Fibroblast of lung (primary cell): ENCODE measurements at places on chromosomes 1 and 21. TPM values are rescaled to one million over a fixed set of nuclear protein-coding genes. Genes with fewer than 3 reads are reported as not detected.

Gene AMIGO1
- total RNA-seq = 1.8 and 2.5 TPM in 2 replicates

Gene L1TD1
- 0.17 and 0.26 TPM in 2 replicates for total RNA-seq

Gene FAM167B
- total RNA-seq = 2.1 and 3.1 TPM in 2 replicates

Gene MYCL
- under 0.01 and 0.26 TPM in 2 replicates for total RNA-seq

- peaks cover 21% of the 10 kb centered on the region for H3K4me1 ChIP-seq
- H3K4me3 ChIP-seq = no peak overlapping the region
- no peaks in the 10 kb centered on the region for H3K27me3 ChIP-seq
- H3K36me3 ChIP-seq = no peaks in the 10 kb centered on the region
- H3K27ac ChIP-seq = no peak overlapping the region
Observed at GRCh38 chr1:155888481-155888880, 22.7 kb downstream of the RIT1 start.

DNA sequence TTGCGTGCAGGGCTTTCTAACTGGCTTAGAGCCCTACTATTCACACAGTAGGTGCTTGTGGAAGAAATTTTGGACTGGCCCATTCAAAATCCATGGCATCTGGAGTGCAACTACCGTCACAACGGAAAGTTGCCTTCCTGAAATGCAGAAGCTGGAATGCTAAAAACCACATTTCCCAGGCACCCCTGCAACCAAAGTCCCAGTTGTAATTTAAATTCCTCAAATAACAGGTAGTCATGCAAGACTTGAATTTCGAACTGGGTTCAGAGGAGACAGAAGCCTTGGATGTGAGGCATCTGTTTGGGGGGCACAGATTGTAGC, 186.7 kb downstream of the TOMM20 start:
- peak; percentile 72 for DNase-seq
- H3K36me3 ChIP-seq = no peaks in the 10 kb centered on the region
- H3K4me1 ChIP-seq = no peaks in the 10 kb centered on the region

GRCh38 chr1:62476525-62477219, 39.8 kb downstream of the USP1 start:
- DNase-seq = no peak
- H3K36me3 ChIP-seq = peaks cover 3% of the 10 kb centered on the region
- H3K4me1 ChIP-seq = no peaks in the 10 kb centered on the region

GRCh38 chr21:45864436-45864835, 117.1 kb upstream of the COL6A1 start:
- DNase-seq = peak; percentile 71
- no peaks in the 10 kb centered on the region for H3K27me3 ChIP-seq
- H3K36me3 ChIP-seq = no peaks in the 10 kb centered on the region
- peaks cover under 1% of the 10 kb centered on the region for H3K4me1 ChIP-seq

DNA sequence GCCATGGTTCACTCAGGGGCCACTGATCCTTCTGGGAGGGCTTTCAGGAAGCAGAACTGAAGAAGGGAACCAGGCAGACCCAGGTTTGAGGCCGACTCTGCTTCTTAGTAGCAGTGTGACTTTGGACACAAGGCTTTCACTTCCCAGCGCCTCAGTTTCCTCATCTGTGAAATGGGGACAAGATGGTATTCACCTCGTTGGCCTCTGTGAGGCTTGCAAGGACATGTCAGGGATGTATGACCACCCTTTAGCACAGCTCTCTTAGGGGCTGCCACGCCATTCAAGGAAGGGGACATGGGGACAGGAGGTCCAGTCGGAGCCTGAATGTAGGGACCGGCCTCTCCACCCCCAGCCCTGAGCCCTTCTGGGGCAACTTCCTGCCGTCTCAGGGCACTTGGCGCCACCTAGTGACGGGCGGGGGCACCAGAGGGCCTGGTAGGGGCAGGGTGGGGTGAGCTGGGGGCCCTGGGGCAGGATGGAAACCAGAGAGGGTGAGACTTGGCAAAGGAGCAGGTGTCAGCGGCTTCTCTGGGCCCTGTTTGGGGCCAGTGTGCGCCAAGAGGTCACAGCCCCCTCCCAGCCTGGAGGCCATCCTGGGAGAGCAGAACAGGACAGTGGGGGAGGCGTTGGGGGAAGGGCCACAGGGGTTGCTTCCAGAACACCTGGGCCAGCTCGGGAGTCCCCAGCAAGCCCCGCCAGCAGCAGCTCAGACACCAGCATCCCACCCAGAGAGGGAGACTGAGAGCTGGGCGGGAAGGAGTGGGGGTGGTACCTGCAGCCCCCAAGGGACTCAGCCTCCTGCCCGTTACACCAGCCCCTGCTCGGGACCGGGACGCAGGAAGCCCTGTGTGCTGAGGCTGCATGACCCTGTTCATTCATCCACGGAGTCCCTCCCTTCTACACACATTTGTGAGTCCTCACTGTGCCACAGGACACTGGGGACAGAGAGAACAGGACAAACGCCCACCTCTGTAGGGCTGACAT, 102.5 kb upstream of the TARDBP start:
- H3K4me3 ChIP-seq = no peak overlapping the region
- no peaks in the 10 kb centered on the region for H3K4me1 ChIP-seq
- no peaks in the 10 kb centered on the region for H3K36me3 ChIP-seq
- H3K27me3 ChIP-seq = peaks cover 3% of the 10 kb centered on the region
- no peak for DNase-seq

GRCh38 chr1:27787895-27788294, 14.9 kb downstream of the STX12 start:
- no peaks in the 10 kb centered on the region for H3K27me3 ChIP-seq
- no peak overlapping the region for H3K4me3 ChIP-seq
- peaks cover under 1% of the 10 kb centered on the region for H3K36me3 ChIP-seq
- no peaks in the 10 kb centered on the region for H3K4me1 ChIP-seq
- DNase-seq = peak; percentile 74
- no peak overlapping the region for H3K27ac ChIP-seq

DNA sequence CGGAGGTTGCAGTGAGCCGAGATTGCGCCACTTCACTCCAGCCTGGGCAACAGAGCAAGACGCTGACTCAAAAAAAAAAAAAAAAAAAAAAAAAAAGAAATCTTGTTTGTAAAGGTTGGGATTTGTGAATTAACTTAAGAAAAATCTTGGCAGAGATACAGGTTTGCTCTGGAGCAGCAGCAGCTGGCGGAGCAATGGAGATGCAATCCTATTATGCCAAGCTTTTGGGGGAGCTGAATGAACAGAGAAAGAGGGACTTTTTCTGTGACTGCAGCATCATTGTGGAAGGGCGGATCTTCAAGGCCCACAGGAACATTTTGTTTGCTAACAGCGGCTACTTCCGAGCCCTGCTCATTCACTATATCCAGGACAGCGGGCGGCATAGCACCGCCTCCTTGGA, 5.6 kb downstream of the ZBTB8B start:
- DNase-seq = peak; percentile 25
- no peaks in the 10 kb centered on the region for H3K36me3 ChIP-seq
- peaks cover 24% of the 10 kb centered on the region for H3K27me3 ChIP-seq
- H3K4me1 ChIP-seq = no peaks in the 10 kb centered on the region
- no peak overlapping the region for H3K4me3 ChIP-seq
- no peak overlapping the region for H3K27ac ChIP-seq

DNA sequence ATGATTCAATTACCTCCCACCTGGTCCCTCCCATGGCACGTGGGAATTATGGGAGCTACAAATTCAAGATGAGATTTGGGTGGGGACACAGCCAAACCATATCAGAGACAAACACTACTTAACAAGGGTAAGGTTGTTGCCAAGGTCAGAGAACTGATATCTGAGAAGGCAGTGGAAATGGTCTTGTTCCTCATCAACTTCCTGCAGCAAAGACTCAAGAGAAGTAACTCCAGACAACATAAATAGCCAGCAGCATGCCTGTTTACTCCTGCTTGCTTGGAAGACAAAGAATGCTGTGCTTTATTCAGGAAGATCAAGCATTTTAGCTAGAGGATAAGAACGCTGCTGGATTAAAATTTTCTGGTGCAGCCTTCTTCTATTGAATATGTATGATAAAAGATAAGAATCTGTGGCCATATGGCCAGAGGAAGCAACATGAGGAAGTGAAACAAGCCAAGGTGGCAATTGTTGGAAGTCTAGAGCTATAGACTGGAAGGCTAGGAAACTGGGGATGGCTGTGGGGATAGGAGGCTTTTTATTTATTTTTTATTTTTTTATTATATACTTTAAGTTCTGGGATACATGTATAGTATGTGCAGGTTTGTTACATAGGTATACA, 36.4 kb downstream of the DDAH1 start:
- no peak overlapping the region for H3K4me3 ChIP-seq
- no peak overlapping the region for H3K27ac ChIP-seq

DNA sequence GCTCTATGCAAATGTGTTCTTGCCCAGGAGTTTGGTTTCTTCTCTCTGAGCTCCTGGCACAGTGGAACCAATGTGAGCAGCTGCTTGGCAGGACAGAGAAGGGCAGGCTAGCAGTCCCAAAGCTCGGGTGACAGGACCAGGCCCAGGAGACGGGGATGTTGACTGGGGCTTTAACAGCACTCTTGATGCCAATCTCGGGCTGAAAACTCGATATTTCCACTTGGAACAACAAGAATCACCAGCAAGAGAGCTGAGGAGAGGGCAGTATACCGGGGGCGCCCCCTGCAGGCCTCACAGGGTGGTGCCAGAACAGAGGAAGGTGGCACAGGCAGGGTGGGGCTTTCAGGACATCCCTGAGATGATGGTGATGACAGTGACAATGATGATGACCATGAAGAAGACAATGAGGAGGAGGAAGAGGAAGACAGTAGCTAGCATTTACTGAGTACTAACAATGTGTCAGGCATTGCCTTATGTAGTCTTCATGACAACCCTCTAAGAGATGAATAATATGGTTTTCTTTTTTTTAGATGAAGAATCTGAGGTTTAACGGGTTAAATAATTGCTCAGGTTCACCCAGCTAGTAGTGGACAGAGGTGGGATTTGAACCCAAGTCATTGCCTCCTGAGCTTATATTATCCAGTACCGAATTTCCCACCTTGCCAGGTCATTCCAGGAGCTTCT, 2.7 kb upstream of the KCNJ9 start:
- no peaks in the 10 kb centered on the region for H3K4me1 ChIP-seq
- H3K4me3 ChIP-seq = no peak overlapping the region
- no peaks in the 10 kb centered on the region for H3K36me3 ChIP-seq

- H3K27ac ChIP-seq = no peak overlapping the region
- no peaks in the 10 kb centered on the region for H3K27me3 ChIP-seq
- DNase-seq = no peak
- H3K4me1 ChIP-seq = no peaks in the 10 kb centered on the region
Observed at GRCh38 chr1:38113159-38113666, 66.6 kb upstream of the POU3F1 start.

DNA sequence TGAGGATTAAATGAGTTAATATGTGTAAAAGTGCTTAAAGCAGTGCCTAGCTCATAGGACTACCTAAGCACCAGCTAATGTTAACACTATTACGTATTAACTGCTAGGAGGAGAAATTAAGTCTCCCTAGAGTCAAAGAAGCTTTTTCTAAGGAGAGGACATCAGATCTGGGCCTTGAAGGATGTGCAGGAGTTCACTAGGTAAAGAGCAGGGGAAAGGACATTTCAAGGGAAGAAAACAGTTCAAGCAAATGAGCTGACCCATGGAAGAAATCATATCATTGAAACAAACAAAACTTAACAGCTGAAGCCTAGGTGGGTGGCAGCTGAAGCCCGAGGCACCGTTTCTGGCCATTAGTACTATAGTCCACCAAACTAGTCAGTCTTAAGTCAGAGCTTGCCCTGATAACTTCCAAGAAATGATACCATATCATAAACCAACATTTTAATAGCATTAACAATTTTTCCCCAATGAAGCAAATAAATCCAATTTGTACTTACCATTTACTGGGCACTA, 46.7 kb downstream of the TRIT1 start:
- DNase-seq = no peak
- peaks cover 5% of the 10 kb centered on the region for H3K36me3 ChIP-seq
- H3K27me3 ChIP-seq = no peaks in the 10 kb centered on the region
- no peak overlapping the region for H3K4me3 ChIP-seq
- H3K27ac ChIP-seq = no peak overlapping the region
